ENCODE measurements at places on chromosomes 1 and 21.

GRCh38 chr1:246875041-246876026, 56.4 kb downstream of the AHCTF1 start:
- DNase-seq, result no peak

- no peak for DNase-seq
Observed at GRCh38 chr1:17683598-17683997, 71.5 kb upstream of the ACTL8 start.

DNA sequence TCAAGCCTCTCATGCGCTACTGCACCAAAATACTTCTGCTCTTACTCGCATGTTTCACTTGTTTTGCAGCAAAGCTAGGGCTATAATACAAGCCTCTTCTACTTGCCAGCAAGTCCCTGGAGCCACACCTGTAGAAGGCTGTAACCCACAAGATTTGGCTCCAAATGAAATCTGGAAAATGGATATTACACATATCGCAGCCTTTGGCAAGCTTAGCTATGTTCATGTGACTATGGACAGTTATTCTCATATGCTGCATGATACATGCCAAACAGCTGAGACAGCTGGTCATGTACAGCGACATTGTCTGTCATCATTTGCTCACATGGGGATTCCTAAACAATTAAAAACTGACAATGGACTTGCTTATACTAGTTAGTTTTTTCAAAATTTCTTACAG, 270.3 kb downstream of the COL11A1 start:
- DNase-seq, result no peak

DNA sequence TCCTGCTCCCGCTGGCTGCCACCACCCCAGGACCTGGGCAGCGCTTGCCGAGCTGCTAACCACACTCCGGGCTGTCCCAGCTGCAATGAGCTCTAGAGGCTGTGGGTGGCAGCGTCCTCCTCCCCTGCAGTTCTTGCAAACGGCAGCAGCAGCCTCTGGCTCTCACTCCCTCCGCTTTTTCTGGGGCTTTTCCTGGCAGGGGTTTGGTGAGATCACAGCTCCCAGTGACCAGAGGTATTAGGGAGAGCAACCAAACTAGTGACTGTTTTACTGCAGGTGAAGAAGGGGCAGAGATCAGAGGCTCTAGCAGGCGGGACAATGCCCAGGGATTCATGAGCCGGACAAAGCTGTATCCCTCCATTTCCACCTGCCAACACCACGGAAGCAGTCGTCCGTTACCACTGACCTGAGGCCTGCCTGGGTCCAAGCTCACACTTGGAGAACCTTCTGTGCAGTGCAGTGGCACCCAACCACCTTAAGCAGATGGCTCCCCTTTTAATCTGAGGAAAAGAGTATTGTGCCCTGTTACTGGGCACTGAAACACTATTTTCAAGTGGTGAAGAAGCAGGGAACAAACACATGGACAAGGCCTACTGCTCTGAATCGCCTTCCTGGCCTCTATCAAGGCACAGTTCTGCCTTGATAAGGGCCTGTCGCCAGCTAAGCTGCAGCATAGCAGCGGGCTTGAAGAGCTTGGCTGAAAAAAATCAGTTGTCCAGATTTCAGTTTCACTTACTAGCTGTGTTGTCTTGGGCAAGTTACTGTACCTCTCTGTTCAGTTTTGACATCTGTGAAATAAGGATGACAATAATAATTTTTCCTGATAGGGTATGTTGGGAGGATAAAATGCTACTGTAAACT, at the start of gene F5:
Gene F5, minus strand, starts transcription at position 87 of the 861 bp plus-strand sequence. CDS start 95 bp downstream, outside the sequence.
- peak; percentile 75 for DNase-seq

GRCh38 chr1:216119600-216119999, 303.6 kb downstream of the USH2A start:
- no peak for DNase-seq

- no peak for DNase-seq
Observed at GRCh38 chr1:170548497-170548896, 16.5 kb downstream of the GORAB start.

DNA sequence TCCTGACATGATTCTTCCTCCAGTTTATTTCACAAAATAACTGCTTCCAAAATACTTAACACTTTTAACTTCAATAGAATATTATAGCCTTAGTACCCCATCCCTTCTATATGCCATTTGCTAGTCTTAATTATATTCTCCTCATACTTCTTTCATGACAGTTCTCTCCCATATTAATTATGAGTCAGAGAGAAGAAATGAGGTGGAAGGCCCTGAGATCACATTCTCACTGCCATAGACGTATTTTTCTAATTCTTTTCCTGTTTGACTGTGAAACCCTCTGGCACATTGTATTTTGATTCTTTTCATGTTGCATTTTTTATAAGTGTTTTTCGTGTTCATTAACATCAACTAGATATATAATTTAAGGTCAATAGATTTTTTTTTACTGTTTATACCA, 88.4 kb downstream of the GTF2B start:
- DNase-seq, result no peak

DNA sequence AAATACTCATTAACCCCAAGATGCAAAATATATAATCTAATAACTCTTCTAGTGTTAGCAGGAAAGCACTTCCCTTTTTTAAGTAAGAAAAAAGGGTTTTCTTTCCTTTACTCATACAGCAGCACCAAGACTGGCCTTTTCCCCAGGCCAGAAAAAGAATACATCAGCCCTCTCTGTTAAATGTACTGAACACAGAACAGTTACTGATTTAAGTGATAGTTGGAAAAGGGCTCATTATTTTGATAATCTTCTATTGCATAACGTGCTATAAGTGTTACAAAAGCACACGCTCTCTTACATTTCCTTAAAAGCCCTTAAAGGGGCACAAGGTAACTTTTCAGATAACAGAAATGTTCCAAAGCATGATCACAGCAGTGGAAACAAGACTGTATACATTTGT, 142.9 kb downstream of the TIAM1 start:
- DNase-seq, result no peak

DNA sequence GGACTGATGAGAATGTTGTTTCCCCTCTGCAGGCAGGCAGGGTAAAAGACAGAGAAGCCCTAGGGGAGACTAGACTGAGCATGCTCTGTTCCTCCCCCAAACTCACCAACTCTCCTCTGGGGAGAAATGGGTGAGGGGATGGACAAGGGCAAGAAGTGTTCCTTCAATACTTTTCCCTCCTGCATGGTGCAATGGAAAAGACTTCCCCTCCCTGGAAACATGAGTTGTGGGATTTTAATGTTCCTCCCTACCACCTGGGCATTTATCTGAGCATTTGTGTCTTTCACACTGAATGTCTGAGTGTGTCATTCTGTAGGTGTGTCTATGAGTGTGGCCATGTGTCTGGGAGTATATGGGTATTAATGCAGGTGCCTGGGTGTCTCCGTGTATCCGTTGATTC, 275.7 kb downstream of the C1orf94 start:
- no peak for DNase-seq

- DNase-seq, result no peak
Observed at GRCh38 chr1:35915693-35916092, 15.2 kb upstream of the AGO3 start.

DNA sequence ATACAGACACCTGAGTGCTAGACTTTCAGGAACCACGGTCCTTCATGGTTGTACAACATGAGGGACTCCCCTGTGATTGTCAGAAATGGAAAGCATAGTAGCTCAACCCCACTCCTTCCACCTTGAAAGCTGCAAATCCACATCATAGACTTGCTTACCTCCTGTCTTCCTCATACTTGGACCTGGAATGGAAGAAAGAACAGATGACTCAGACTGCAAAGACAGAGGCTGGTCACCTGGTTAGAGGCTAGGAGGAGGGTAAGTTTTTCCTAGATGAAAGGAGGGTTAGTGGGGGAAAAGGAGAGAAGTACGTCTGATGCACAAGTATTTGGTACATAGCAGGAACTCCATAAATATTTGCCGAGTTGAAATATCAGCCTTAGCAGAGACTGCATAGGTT, 37.2 kb downstream of the LRRC71 start:
- DNase-seq, result no peak

DNA sequence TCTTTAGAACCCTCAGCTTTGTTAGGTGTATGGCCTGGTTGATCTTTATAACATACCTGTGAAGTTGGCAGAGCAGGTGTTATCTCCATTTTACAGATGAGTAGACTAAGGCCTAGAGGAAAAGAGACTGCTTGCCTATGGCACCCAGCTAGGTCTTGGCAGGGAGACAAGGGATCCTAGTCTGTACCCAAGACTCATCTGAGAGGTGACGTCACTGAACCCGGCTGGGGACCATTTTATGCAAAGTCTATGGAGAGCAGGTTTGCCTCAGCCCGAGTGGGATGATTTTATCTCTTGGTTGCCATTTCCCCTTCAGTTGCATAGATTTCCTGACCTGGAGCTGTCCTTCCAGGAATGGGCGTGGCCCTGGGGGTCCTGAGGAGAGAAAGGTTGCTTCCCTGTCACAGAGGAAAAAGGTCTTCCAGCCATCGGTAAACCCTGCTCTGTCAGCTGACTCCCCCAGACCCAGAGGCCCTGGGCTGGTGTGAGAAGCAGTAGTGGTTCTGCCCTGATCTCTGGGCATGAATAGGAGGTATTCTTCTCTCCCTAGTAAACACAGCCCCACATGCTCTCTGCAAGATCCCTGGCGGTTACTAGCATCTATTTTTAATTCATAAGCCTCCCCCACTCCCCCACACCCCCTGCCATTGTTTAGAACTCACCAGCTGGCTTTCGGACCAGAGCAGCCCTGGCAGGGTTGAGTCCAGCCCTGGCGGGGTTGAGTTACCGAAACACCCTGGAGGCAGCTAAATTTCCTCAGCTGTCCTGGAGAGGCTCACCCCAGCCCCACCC, 19.6 kb downstream of the TMCC2 start:
- DNase-seq, result no peak

- no peak for DNase-seq
Observed at GRCh38 chr1:966135-966703, at the start of gene PLEKHN1. Gene PLEKHN1 (plus strand): TSS chr1:966482. CDS start chr1:966532, 50 bp downstream.

DNA sequence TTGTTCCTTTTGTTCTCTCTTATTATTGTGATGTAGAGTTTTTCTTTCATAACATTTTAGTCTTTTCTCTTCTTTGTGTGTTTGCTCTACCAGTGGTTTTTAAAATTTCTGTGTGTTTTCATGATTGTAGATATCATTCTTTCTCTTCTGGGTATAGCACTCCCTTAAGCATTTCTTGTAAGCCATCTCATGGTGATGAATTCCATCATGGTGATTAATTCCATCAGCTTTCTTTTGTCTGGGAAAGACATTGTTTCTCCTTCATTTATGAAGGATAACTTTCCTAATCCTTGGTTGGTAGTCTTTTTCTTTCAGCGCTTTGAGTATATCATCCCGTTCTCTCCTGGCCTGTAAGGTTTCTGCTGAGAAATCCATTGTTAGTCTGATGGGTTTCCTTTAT, 22.7 kb downstream of the CD55 start:
- no peak for DNase-seq

- DNase-seq, result no peak
Observed at GRCh38 chr1:205546541-205546940, 42.1 kb downstream of the CDK18 start.

GRCh38 chr1:85654066-85654782, 54.0 kb downstream of the ZNHIT6 start:
- DNase-seq, result no peak

DNA sequence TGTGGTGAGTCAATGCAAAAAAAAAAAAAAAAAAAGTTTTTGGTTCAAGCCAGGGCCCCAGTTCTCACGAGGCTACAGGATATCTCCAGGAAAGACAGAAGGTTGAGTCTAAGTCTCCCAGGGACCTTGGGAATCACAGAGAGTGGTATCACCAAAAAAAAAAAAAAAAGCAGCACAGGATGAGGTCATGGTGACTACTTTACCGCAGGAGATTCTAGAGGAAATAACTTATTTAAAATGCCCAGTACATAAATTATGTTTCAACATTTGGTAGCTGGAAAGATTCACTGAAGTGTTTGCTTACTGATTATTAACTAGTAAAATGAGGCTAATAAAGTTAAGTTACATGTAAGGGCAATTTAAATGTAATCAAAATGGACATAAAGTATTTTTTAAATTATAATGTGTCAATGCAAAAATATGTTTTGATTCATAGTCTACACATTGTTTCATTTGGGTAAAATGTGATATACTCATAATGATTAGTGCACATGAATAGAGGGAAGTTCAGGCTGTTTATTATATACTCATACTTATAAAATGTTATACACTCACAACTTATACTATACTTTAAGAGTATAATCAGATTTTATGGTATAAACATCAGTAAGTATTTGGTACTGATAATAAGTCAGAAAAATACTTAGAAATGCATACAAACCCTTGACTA, 84.1 kb downstream of the PLPPR5 start:
- DNase-seq, result no peak

DNA sequence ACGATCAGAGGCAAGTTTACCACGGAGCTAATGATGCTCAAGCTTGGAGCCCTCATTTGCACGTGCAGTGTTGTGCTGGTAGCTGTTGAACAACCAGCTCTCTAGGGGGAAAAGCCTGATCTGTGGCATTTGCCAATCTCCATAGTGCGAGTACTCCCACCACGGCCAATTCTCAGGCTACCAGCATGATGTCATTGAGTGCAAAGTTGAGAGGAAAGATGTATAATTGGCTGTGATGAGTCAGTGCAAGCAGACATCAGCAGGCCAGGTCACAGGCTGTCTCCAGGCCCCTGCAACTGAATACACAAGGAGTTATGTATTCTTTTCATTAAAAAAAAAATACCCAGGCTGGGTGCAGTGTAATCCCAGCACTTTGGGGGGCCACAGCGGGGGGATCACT, 233.1 kb upstream of the VAMP3 start:
- no peak for DNase-seq

DNA sequence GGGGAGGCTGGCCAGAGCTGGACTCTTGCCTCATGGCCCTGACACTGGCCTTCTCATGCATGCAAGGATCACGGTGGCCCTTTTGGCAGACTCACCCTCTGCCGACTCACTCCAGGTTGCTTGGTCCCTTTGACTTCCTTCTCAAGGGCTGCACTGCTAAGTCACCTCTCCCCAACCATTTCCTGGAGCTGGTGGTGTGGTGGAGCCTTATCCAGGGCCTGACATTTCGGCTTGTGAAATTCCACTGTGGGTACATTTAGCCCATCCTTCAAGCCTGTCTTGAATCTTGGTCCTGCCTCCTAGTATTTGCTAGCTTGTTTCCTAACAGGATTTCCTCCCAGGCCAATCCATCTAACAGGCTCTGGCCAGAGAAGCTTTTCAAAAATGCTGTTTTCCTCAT, 52.6 kb upstream of the JUN start:
- DNase-seq, result no peak

DNA sequence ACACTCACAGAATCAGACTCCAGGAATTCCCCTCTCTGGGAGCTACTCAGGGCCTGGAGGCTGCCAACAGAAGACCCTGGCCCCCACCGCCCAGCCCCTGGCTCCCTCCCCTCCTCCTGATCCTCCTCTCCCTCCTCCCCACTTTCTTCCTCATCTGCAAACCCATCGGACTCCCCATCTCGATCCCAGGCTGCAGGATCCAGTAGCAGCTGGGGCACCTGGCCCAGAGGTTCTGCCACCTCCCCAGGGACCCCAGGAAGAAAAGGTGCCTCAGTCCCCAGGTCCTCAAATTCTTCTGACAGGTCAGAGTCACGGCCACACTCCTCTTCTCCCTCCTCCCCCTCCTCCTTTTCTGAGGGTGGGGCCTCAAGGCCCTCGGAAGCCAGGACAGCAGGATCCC, 7.4 kb downstream of the NES start:
- no peak for DNase-seq
